ENCODE measurements at places on chromosomes 7 and 10. TPM values are rescaled to one million over a fixed set of nuclear protein-coding genes. Genes with fewer than 3 reads are reported as not detected.

Gene GIMAP1
- total RNA-seq, result 0.84 TPM

Gene BAIAP2L1
- 39.9 TPM for total RNA-seq

Gene TCAF2
- total RNA-seq, result 1.3 TPM

DNA sequence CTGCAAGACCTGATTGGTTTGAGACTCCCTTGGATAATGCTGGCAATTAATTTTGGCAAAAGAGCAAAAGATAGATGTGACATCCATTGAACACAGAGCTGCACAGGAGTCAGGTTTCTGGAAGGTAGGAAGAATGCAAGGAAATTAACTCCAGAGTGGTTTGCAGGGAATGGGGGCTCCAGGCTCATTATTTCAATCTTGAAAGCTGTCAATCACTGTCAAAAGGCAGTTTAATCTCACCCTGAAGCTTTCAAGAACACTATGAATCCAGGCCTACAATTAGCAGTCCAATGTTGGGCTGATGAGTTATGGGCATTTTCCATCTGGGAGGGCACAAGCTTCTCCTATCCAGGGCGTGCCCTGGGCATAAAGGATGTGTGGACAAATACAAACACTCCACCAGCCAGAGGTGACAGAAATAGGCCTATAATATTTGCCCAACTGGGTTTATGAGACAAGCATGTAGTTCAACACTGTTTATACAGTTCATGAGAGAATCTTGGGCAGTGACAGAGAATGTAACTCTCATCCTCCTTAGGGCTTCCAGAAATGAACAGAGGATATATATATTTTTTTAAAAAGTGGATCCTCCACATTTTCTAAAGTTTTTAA, 80.5 kb downstream of the KCNMA1 start:
- no peak for DNase-seq

- no peak for DNase-seq
These were observed 179.0 kb upstream of the DKK1 start for GRCh38 chr10:52135101-52135500.

GRCh38 chr7:94276795-94277194, 117.9 kb upstream of the COL1A2 start:
- no peak for DNase-seq

DNA sequence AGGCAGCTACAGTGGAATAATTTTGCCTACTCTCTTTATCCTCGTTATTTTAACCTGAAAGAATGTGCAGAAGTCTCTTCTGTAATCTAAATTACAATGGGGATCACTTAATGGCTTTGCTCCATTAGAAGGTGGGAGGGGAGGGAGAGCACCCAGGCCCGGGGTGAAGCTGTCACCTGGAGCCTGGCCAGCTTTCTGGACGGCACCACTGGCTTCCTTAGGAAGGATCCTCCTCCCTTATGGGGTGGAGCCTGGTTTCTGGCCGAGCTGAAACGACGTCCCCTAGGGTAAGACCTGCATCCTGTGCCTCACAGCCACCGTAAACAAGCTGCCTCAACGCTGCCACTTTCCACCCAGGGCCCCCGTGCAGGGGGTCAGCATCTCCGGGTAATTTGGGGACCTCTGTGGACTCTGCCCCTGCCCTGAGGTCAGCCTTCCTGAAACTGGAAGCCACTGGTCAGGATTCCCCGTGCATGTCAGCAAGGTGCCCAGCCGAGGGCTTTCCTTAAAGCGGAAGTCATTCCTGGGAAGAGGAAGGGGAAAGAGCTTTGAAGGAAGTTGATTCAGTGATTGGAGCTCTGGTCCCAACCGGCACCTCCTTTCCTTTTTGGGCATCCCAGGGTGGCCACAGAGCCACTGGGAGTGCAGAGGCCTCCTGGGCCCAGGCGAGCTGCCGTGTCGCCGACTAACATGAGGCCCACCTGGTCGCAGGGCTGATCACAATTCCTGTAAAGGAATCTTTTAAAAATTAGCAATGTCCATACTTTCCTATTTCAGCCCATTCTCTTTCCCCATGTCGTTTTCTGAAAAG, 569.1 kb downstream of the DNAJB6 start:
- no peak for DNase-seq

GRCh38 chr10:94361171-94361794, 1.5 kb downstream of the NOC3L start:
- DNase-seq, result peak; percentile 60

DNA sequence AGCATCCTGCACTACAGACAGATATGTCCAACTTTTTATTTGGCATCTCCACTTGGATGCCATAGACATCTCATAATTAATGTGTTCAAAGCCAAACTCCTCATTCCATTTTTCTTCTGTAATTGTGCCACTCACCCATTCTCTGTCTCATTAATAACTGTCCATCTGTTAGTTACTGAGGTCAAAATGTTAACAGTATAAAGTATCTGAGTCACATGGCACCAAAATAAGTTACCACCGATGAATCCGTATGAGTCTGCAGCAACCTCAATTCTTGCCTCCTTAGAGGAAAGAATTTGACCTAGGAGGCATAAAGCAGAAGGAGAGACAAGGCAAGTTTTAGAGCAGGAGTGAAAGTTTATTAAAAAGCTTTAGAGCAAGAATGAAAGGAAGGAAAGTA, 16.5 kb upstream of the NT5C3A start:
- DNase-seq, result no peak

- no peak for DNase-seq
These were observed 11.1 kb upstream of the ANAPC16 start for GRCh38 chr10:72204724-72205123.

DNA sequence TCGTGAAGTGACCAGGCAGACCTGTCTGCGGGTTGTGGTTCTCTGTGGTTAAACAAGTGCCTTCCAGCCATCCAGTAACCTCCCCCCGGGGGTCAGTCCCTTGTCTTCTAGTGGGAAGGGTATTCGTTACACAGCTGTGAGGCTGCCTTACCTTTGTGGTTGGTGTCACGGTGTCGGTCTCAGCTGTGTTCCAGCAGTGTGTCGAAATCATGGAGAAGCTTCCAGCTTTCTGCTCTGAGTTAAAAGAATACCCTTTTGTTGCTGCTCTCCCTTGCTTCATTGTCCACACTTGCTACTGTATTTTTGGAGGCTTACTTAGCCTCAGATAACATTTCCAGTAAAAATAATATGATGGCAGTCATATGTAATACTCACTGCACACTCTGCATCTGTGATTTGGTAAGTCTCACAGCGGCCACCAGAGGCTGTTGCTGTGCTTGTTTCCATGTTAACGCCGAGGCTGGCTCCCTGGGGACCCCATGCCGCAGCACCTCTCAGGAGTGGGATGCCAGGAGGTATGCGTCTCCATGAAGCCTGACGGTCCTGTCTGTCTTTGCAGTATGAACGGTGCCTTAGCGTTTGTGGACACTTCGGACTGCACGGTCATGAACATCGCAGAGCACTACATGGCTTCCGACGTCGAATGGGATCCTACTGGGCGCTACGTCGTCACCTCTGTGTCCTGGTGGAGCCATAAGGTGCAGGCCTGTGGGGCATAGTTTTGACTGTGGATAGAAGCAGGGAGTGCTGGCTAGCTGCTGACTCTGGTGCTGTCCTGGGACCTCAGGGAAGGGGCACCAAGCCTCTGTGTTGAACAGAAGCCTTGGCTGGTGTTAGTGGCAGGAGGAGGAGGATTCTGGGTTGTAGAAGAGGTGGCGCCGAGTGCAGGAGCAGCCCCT, 20.5 kb downstream of the EIF3B start:
- no peak for DNase-seq

DNA sequence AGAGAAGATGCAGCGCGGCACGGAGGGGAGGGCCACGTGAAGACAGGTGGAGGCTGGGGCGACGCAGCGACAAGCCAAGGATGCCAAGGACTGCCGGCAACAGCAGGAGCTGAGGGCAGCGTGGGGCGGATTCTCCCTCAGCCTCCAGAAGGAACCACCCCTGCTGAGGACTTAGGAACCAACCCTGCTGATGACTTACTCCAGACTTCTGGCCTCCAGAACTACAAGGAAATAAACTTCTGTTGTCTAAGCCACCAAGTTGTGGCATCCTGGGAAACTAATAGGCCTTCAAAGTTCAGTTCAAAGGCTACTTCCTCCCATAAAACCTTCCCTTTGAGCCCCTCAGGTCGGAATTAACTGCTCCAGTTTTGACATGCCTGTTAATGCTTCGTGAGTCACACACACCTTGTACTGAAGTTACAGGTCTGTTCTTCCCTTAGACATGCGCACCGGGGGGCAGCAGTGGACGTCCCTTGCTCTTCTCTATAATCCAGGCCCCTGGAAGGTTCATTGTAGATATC, 88.4 kb upstream of the RHEB start:
- DNase-seq, result peak; percentile 47

GRCh38 chr10:53808677-53809372, 992.2 kb downstream of the PCDH15 start:
- DNase-seq, result no peak

DNA sequence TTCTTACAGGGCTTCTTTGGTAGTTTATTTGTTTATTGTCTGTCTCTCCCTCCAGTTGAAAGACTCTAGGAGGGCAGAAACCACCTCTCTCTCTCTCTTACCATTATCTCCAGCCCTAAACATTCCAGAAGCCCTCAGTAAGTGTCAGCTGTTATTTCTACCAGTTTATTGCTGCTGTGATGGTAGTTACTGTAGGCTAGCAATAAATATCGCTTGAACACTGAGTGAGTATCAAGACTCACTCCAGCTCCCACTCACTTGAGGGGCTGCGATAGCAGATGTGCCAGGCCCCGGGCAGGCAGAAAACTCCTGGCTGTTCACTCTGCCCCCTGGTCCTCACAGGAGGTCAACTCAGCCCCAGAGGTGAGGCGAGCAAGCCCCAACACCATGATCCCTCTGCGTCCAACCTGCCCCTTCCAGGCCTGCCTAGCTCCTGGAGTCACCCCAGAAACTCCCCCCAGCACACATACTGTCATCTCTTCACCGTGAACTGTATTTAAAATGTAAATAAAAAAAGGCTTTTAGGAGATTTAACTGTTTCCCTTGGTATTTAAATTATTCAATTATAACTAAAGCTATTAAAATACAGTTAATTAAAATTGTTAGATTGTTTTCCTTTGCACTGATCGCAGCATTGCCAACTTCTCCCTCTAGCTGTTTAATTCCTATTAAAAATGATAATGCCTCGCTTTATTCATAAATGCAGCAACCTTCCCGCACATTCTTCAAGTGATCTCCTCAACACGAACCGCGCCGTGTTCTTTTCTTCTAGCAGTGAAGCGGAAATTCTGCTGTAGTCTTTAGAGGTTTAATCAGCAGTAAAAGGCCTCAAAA, 321.1 kb upstream of the ZMIZ1 start:
- DNase-seq, result no peak

Measured in mucosa of descending colon (tissue), 3 donors.